ENCODE measurements at places on chromosomes 3 and 15. TPM values are rescaled to one million over a fixed set of nuclear protein-coding genes. Genes with fewer than 3 reads are reported as not detected.

AVEN gene
- 37.1 TPM for total RNA-seq

GPR160 gene
- under 0.01 TPM for total RNA-seq

SLC12A1 gene
- not detected for total RNA-seq

NUDT16 gene
- total RNA-seq: 7.3 TPM

SPINT1 gene
- total RNA-seq: 0.32 TPM

LRRC49 gene
- total RNA-seq: 10.3 TPM

ATOSA gene
- total RNA-seq: 19.0 TPM

CKMT1A gene
- not detected for total RNA-seq

NR1D2 gene
- total RNA-seq: 27.4 TPM

SELENOK gene
- 19.4 TPM for total RNA-seq

NR2C2 gene
- 20.6 TPM for total RNA-seq

Data from fibroblast of villous mesenchyme (primary cell).